Central memory CD4-positive, alpha-beta T cell (primary cell): ENCODE measurements at places on chromosomes 1 and 21.

- DNase-seq: no peak
These were observed 457.5 kb downstream of the LMO4 start for GRCh38 chr1:87786229-87786628.

DNA sequence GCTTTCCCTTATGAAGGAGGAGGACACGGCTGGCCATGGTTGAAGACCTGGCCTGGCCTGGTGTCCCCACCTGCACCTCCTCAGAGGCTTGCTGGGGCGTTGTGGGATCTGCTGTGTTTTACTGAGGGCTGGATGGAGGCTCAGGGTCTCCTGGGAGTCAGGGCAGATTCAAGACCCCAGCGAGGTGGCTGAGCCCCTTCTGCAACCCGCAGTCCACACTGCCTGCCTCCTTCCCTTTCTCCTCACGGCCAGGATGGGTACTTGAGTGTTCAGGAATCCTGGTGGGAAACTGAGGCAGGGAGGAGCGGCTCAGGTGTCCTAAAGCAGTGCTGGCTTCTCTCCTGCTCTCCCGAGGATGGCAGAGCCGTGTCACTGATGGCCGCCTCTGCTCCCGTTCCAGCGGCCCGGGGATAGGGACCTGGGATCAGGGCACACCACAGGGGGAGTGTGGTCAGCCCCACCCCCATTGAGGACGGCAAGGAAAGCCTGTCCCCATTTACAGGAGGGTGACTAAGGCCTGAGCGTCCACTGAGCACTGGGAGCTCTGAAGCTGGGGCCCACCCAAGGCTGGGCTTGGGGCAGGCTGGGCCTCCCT, 47.5 kb downstream of the TRPM2 start:
- no peak for DNase-seq

DNA sequence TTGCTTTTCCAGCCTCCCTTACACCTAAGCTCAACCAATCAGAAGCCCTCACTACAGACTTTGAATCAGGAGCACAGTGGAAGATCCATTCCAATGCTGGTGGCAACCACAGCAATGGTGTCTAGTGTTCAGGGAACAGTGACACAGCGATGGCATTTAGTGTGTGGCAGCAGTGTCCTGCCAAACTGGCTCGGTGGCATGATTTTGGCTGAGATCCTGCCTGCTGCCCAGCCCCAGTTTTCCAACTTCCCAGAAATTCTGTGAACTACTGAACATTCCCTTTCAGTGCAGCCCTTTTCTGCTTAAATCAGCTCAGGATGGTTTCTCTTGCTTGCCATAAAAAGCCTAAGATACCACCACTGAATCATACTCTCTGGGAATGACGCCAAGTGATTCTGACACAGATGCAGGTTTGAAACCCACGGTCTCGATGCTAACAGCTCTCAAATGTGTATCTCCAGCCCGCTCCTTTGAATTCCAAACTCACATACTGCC, 8.8 kb downstream of the ASAP3 start:
- no peak for DNase-seq

GRCh38 chr1:214155987-214156625, 124.9 kb upstream of the SMYD2 start:
- no peak for DNase-seq

DNA sequence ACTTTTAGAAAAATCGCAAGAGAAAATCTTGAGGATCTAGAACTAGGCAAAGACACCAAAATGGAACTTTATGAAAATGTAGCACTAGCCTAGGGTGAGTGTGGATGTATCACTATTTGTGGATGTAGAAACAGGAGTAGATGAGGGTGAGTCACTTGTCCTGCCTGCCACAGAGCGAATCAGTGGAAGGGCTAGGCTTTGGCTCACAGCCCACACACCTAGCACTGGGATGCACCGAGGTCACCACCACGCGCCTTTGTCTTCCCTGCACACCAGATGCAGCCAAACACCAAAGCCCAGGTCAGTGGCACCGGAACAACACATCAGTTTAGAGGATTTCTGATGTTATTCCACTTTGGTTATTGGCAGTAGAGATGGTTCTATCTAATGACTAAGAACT, 38.2 kb downstream of the PKNOX1 start:
- DNase-seq: no peak
